ENCODE measurements at places on chromosomes 2 and 18. TPM values are rescaled to one million over a fixed set of nuclear protein-coding genes. Genes with fewer than 3 reads are reported as not detected.

GRCh38 chr2:172596776-172597175, 40.9 kb downstream of the PDK1 start:
- no peak for DNase-seq

GRCh38 chr2:74439803-74440377, 1.8 kb downstream of the RTKN start:
- peak; percentile 84 for DNase-seq

TOGARAM2 gene
- 0.48 TPM for total RNA-seq

UPP2 gene
- total RNA-seq = not detected
